ENCODE measurements at places on chromosomes 4 and X.

- DNase-seq: no peak
Measured at GRCh38 chrX:32183066-32183465, 1028.3 kb downstream of the DMD start.

DNA sequence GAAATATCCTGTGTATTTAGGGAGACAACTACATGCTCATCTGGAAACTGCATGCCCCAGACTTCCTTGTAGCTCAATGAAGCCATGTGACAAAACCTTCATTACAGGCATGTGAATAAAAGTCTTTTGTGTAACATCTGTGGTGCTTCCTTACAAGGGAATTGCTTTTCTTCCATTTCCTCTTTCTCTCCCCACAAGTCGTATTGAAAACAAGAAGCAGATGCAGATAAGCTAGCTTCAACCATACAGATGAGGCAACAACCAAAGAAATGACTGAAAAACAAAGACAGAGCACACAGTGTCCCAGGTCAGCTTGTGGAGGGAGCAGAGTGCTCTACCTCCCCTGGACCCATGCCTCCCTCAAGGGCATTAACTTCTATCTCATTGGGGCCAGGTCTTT lies 115.8 kb upstream of the INPP4B start:
- no peak for DNase-seq

- DNase-seq: peak; percentile 17
Measured at GRCh38 chrX:132491191-132491590, 2.4 kb upstream of the MBNL3 start.

DNA sequence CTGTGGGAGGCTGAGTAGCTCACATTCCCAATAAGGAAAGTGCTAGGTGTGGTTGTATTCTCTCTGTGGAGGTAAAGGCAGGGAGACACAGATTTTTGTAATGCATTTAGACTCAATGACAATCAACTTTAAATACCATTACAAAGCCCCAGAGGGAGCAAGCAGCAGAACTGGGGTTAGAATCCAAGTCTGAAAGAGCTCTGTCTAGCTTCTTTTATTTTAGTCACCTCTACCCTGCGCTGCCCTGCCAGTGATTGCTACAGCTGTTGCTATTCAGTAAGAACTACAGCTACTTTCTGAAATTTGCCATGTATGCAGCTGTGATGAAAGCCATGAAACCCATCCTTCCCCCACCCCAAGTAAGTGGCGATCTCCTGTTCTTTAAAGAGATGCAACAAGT lies 22.5 kb downstream of the SLC39A8 start:
- no peak for DNase-seq

GRCh38 chr4:165234766-165235165 lies 27.4 kb downstream of the KLHL2 start:
- DNase-seq: no peak

Measured in CD4-positive, alpha-beta T cell treated with Interleukin-17A for 4 hours (primary cell).